ENCODE measurements at places on chromosomes 5 and 9.
A peak's percentile ranks its signal among the peaks of the same experiment; 100 is the strongest.

DNA sequence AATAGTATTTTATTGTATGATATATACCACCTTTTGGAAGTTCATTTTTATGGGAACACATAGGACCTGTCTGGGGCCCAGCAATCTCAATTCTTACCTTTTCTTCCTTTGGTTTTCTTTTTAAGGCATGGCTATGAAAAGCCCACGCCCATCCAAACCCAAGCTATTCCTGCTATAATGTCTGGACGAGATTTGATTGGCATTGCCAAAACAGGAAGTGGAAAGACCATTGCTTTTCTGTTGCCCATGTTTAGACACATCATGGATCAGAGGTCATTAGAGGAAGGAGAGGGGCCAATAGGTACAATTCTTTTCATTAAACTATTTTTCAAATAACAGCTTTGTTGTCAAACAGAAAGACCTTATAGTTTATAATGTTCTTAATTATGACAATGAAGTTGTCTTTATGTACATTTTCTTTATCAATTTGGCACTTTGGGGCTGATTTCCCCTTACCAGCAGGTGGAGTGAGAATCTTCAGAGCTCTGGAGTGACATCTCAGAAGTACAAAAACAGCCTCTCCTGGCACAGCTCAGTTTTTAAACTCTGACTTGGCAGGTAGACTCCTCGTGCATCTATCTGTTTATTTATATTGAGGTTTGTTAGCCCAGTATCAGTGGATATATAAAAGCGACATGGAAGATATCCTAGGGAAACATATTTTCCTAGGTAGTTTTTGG, 25.8 kb downstream of the DDX46 start:
- DNase-seq, result no peak

DNA sequence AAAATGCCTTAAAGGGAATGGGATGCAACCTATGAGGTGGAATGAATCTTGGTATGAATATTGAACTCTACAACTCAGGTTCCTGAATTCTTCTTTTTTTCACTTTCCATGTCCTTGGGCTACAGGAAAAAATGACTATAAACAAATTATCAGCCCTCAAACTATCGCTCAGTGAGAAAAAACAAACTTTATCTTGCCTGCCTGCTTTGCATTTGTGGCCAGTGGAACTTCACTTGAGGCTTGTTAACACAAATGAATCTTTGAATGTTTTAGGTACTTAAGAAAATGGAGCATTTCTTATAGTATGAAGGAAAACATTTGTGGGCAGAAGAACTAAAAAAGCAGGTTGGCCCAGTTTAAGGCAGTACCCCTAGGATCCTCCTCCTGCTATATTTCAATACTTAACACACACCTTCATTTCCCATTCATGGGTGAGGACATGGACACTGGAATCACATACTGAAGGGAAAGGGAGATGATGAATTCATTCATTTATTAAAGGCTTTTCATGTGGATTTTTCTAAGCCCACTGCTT, 34.1 kb downstream of the ELOVL7 start:
- no peak for DNase-seq

DNA sequence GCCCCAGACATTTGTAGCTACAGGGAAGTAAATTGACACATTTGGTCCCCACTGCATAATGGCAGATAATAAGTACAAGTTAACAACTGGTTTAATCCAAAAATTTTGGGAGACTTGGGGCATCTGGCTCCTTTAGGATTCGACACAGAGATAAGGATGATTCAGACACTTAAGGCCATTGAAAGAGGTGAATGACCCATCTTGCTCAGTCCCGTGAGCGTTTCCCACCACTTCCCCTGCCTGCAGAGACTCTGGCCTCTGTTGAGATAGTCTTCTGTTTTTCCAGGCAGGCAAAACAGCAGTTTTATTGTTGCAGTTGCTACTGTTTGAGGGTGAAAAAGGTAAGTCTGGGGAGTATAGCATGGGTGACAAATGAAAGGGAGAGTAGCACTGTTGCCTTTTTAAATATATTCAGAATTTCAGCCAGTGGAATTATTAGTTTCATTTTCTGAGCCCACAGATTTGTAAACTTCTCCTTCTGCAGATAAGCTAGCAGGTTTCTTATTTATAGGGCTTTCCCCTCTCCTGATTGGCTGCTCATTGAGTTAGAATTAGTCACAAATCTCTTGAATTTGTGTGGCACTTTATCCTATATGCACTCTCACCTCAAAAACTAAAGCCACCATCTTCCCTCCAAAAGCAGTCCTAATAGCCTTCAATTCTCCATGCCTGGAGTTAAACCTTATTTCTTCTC, 19.3 kb downstream of the ACO1 start:
- no peak for DNase-seq

DNA sequence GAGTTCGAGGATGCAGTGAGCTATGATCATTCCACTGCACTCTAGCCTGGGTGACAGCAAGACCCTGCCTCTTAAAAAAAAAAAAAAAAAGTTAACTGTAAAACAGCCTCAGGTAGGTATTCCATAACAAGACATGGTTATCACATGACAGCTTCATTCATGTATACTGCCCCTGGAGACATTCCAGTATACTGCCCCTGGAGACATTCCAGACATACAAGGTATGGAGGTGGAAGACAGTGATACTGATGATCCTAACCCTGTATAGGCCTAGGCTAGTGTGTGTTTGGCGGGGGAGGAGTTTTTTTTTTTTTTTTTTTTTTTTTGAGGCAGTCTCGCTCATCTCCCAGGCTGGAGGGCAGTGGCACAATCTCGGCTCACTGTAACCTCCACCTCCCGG, 105.5 kb downstream of the RICTOR start:
- DNase-seq, result no peak

GRCh38 chr9:1453636-1454035, 403.5 kb downstream of the DMRT2 start:
- DNase-seq, result no peak

GRCh38 chr5:66538126-66538525, 58.1 kb upstream of the MAST4 start:
- no peak for DNase-seq

DNA sequence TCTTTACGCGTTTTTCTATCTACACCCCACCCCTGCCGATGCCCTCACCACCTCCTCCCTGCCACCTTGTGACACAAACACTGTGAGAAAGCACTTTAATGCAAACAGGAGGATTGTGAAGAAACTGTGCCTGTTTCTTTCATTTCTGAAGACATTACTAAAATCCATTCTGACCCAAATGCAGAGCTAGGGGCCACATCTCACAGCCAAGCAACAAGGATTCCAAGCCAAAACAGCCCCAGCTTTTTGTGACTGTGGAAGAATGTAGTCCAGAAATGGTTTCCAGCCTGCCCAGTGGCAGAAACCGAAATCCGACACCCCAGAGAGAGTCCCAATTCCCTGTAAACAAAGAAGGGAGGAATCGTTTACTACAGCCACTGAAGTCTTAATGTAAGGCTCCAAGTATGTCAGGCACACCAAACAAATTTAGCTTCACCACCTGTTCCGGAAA, 190.9 kb downstream of the TTC39B start:
- no peak for DNase-seq

DNA sequence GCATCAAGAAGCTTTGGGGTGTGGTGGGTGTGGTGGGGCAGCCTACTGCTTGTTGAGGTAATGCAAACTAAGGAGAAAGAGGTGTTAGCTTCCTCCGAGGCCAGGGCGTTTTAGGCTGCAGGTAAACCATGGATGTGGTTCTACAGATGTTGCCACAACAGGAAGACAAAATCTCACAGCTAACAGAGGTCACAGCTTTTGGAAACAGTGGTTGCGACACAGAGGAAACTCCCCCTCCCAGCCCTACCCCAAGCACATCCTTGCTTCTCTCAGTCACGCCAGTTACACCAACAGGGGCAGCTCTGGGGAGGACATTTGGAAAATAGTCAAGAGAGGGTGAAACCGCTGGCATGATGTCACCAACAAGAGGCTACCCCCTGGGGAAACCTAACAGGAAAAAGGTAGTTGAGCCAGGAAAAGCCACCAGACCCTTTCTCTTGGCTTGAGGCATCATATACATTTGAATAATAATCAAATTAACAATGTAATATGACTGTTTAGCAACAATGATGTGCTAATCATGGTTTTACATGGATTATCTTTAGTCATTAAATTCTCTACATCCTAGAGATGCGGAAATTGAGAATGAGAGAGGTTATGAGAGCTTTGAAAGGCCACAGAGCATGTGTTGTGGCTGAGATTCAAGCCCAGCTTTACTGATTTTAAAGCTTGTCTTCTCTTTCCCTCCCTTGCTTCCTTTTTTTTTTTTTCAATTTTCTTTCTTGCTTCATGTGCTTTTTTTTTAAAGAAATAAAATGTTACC, 82.2 kb upstream of the IL12B start:
- no peak for DNase-seq

- DNase-seq, result peak; percentile 68
These were observed 160.7 kb upstream of the PITX1 start for GRCh38 chr5:135194573-135195269.

DNA sequence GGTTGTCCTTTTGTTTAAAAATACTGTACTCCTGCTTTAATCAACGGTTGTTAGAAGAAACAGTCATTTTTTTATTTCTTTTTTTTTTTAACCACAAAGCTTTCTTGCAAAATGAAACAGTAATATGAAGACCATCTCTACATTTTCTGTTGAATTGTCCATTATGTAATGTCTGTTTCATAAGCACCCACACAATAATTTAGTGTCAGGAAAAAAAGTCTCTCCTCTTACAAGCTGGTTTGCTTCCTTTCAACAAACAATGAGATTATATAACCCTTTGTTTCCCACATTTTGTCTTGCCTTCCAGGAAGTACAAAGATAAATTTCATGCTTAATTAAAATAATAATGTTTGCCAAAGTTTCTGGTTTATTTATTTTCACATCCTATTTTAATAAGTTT, 16.7 kb downstream of the CTNNAL1 start:
- DNase-seq, result no peak

DNA sequence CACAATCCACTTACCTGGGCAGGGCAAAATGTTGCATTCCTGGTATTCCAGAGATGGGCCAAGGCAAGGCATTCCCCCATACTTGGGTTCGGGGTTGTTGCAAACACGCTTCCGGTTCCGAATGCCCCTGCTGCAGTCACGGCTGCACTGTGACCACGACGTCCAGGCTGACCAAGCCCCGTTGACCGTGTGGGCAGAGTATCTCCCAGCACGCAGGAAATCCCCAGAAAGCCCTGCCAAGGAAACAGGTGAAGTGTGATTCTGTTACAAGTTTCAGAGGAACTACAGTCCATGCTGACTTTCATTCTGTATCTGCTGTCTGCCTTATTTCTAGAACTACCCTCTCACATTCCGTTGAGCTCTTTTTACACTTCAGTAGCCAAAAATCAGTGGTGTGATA, 483.0 kb downstream of the SEMA5A start:
- DNase-seq, result no peak

DNA sequence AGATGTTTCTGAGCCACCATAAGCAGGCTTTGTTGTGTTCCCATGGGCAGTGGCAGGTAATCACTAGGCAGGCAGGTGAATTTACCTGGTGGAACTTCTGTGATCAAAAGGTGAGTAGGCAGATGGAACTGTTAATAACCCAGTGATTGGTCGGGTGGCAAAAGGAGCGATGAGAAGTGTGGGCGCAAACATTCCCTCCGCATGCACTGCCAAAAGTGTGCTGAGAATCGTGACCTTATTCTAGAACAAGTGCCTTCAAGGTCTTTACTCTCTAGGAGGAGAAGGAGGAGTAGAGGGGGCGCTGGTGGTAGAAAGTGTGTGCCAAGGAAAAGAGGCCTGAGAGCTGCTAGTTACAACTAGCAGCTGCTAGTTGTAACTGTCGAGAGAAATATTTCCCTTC, 3.3 kb downstream of the OTULINL start:
- DNase-seq, result no peak

- peak; percentile 53 for DNase-seq
These were observed 244.7 kb downstream of the BNC2 start for GRCh38 chr9:16625811-16626210.

GRCh38 chr5:74027732-74028338, 401.8 kb downstream of the ARHGEF28 start:
- no peak for DNase-seq

DNA sequence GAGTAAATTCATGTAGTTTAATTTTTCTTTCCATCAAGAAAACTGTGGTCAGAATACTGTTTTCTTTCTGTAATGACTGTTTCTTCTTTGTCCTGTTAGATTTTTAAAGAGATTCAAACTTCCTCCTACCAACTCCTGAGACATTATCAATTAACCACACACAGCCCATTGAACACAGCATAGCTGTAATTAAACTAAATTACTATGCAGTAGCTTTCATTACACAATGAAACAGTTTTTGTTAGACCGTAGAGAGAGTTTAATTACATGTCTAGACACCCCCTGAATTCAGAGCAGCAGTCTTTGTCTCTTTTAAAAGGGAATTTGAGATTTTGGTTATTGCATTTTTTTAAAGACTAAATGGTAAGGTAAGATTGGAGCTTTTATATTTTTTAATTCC, 77.5 kb downstream of the STARD4 start:
- no peak for DNase-seq

DNA sequence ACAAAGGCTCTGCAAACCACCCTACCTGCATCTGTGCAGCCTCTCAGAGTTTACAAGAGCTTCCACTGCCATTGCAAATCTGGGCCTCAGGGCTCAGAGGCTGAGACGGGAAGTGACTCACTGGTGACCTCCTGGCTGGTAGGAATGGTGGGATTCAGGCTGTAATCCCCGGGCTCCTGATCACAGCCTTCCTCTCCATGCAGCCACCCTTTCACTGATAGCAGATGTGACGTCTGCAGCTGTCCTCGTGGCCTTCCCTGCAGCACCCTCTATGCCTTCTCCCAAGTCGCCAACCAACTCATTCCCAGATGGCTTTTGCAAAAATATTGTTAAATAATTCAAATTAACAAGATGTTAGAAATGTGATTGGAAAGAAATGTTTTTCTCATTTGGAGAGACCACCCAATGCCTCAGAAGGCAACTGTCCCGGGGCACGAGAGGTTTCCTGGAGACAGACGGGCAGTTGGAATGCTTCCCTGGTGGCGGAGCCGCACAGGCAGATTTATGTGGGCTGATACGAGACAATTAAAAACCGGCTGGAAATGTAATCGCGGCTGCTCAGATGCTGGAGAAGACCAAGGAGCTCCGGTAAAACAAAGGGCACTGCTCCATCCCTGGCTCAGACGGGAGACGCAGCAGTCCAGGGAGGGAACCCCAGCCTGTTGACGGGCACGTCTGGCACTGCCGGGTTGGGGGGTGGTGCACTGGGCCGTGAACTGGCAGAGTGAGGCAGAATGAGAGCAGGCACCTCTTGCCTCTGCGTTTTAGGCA, 34.4 kb upstream of the SLC25A51 start:
- DNase-seq, result peak; percentile 86

GRCh38 chr9:31588006-31588405, 796.4 kb upstream of the ACO1 start:
- no peak for DNase-seq

- DNase-seq, result peak; percentile 94
These were observed 30.2 kb upstream of the DUSP1 start for GRCh38 chr5:172801179-172801671.

GRCh38 chr9:92642041-92642451, 27.9 kb downstream of the IPPK start:
- no peak for DNase-seq

- no peak for DNase-seq
These were observed 138.1 kb upstream of the GRAMD2B start for GRCh38 chr5:126284977-126285696.

DNA sequence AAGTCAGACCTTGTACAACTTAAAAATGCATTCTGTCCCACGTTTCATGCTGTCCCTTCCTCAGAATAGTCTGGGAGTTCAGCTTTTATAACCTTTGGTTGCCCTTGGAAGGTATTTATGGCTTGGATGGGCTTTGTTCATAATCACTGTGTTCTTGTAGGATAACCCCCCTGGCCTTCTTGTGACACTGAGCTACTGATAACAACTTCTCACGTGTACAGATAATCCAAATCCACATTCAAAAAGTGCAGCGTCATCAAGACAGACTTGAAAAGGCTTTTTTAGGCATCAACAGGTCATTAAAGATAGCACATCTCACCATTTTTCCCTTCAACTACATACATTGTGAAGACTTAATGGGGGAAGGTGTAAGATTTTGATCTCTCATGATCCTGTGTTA, 42.0 kb downstream of the SLC1A3 start:
- no peak for DNase-seq
